ENCODE measurements at places on chromosomes 5 and 9. TPM values are rescaled to one million over a fixed set of nuclear protein-coding genes. Genes with fewer than 3 reads are reported as not detected.

- DNase-seq, result no peak
- no peak overlapping the region for H3K4me3 ChIP-seq
- no peaks in the 10 kb centered on the region for H3K36me3 ChIP-seq
- no peaks in the 10 kb centered on the region for H3K4me1 ChIP-seq
- no peaks in the 10 kb centered on the region for H3K27me3 ChIP-seq
- no peak overlapping the region for H3K27ac ChIP-seq
Measured at GRCh38 chr9:119667163-119667562, 297.9 kb upstream of the BRINP1 start.

Gene BHMT2
- total RNA-seq, result 69.6 TPM

- H3K36me3 ChIP-seq, result no peaks in the 10 kb centered on the region
- no peak overlapping the region for H3K4me3 ChIP-seq
- no peaks in the 10 kb centered on the region for H3K4me1 ChIP-seq
- no peak overlapping the region for H3K27ac ChIP-seq
- no peak for DNase-seq
Measured at GRCh38 chr5:108588323-108588722, 159.4 kb upstream of the FER start.

DNA sequence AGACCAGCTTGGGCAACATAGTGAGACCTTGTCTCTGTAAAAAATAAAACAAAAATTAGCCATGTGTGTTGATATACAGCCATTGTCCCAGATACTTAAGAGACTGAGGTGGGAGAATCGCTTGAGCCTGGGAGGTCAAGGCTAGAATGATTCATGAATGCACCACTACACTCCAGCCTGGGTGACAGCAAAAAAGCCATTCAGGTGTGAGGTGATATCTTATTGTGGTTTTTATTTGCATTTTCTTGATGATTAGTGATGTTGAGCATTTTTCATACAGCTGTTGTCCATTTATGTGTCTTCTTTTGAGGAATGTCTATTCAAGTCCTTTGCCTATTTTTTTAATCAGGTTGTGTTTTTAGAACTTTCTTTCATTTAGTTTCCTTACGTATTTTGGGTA, 23.2 kb downstream of the MTAP start:
- H3K36me3 ChIP-seq, result peaks cover 76% of the 10 kb centered on the region
- no peak overlapping the region for H3K4me3 ChIP-seq
- H3K27me3 ChIP-seq, result no peaks in the 10 kb centered on the region
- H3K4me1 ChIP-seq, result no peaks in the 10 kb centered on the region

Gene BARHL1
- total RNA-seq, result not detected

GRCh38 chr5:169408171-169408570, 107.2 kb upstream of the SLIT3 start:
- no peak overlapping the region for H3K27ac ChIP-seq
- no peak overlapping the region for H3K4me3 ChIP-seq
- no peaks in the 10 kb centered on the region for H3K27me3 ChIP-seq
- H3K36me3 ChIP-seq, result no peaks in the 10 kb centered on the region
- DNase-seq, result no peak

DNA sequence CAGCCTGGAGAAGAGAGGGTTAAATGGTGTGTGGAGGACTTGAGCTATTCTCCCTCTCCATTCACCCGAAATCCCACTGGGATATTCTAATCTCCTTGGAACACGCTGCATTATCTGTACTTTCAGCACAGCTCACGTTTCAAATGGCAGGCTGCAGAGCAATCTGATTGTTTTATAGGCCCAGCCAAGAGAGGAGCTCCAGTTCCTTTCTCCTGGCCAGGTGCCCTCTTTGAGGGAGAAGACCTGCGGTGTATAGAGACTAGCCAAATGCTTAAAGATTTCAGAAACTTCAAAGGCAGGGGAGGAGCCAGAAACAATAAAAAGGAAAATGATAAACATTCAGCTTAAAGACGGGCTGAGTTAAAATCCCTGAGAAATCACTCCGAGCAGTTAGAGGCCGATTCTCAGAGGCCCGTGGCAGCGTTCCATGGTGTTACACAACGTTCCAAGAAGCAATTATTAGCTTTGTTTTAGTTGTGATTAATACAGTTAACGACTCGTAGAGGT, 564.0 kb upstream of the KLF4 start:
- H3K4me1 ChIP-seq, result peaks cover 19% of the 10 kb centered on the region
- H3K36me3 ChIP-seq, result no peaks in the 10 kb centered on the region
- H3K4me3 ChIP-seq, result peak overlapping the region; percentile 16
- no peaks in the 10 kb centered on the region for H3K27me3 ChIP-seq
- peak overlapping the region; percentile 66 for H3K27ac ChIP-seq

DNA sequence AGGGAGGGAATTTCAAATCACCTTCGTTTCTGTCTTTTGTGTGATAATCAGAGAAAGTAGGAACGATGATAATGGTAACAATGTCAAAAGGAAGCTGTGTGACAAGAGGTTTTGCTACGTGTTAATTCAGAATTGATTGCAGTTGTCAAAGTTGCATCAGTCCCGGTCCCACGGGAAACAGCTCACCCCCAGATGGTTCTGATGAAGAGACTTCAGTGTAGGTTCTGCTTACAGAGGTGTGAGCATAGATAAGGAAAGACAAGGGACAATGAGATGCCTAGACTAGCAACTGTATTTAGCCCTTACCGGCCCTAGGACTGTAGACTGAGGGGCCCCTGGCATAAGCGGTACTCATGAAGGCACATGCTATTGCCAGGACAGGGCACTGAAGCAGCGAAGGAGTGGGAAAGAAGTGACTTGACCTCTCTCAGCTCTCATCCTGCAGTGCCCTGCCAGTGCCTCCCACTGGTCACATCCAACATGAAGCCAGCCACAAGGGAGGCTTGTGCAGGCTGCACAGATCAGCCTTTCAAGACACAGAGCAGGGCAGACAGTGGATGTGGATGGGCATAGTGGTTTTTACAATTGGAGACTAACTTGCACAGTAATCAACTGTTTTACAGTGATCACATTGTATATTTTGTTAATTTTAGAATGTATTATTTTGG, 21.1 kb downstream of the PDE8B start:
- H3K27me3 ChIP-seq, result no peaks in the 10 kb centered on the region
- no peaks in the 10 kb centered on the region for H3K36me3 ChIP-seq
- no peaks in the 10 kb centered on the region for H3K4me1 ChIP-seq
- H3K27ac ChIP-seq, result no peak overlapping the region

GRCh38 chr9:114383521-114384231, 4.1 kb downstream of the AKNA start:
- no peak overlapping the region for H3K4me3 ChIP-seq
- DNase-seq, result no peak
- peaks cover 50% of the 10 kb centered on the region for H3K4me1 ChIP-seq
- peak overlapping the region; percentile 70 for H3K27ac ChIP-seq

GRCh38 chr5:62938927-62939326, 360.3 kb downstream of the LRRC70 start:
- no peak overlapping the region for H3K27ac ChIP-seq
- DNase-seq, result no peak
- H3K4me3 ChIP-seq, result no peak overlapping the region

GRCh38 chr5:157481265-157481664, 21.3 kb downstream of the NIPAL4 start:
- H3K4me3 ChIP-seq, result no peak overlapping the region
- peak overlapping the region; percentile 84 for H3K27ac ChIP-seq
- no peak for DNase-seq
- no peaks in the 10 kb centered on the region for H3K27me3 ChIP-seq

Gene KIF24
- total RNA-seq, result 0.58 TPM

DNA sequence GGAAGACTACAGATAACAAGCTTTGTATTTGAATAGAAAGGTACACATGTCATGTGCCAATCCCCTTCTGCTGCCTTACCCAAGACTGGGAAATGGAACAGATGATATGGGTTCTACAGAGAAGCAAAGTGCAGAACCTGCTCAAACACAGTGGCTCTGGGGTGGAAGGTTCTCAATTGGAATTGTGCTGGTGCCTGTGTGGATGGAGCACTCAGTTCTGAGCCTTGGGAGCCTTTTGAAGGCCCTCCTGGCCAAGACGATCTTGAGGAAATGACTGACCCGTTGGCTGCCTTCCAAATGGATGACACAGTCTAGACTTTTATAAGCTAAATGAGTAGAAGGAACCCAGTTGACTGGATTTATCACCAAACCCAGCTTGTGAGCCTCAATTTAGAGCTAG, 4.2 kb upstream of the PRSS3 start:
- H3K27me3 ChIP-seq, result no peaks in the 10 kb centered on the region
- no peak overlapping the region for H3K27ac ChIP-seq
- no peak for DNase-seq
- no peak overlapping the region for H3K4me3 ChIP-seq

- peaks cover 9% of the 10 kb centered on the region for H3K27me3 ChIP-seq
- no peak for DNase-seq
Measured at GRCh38 chr5:4833104-4833738, 306.9 kb upstream of the ADAMTS16 start.

DNA sequence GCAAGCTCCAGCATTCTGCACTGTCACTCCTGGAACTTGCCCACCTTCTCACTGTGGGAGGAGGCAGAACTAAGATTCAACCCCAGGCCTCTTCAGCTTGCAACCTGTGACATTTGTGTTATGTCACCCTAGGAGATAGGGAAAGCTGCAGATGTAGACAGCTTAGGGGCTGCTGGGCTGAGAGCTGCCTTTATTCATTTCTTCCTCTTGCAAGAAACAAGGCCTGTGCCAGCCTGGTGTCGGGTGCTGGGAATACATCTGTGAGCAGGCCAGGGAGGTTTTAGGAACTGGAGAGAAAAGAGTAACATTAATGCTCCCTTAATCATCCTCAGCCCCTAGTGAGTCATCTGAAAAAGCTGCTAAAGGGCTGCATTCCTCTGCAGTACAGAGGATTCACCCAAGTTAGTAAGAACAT, 101.8 kb downstream of the FGF18 start:
- peaks cover 41% of the 10 kb centered on the region for H3K4me1 ChIP-seq
- no peaks in the 10 kb centered on the region for H3K36me3 ChIP-seq
- no peaks in the 10 kb centered on the region for H3K27me3 ChIP-seq
- no peak for DNase-seq

DNA sequence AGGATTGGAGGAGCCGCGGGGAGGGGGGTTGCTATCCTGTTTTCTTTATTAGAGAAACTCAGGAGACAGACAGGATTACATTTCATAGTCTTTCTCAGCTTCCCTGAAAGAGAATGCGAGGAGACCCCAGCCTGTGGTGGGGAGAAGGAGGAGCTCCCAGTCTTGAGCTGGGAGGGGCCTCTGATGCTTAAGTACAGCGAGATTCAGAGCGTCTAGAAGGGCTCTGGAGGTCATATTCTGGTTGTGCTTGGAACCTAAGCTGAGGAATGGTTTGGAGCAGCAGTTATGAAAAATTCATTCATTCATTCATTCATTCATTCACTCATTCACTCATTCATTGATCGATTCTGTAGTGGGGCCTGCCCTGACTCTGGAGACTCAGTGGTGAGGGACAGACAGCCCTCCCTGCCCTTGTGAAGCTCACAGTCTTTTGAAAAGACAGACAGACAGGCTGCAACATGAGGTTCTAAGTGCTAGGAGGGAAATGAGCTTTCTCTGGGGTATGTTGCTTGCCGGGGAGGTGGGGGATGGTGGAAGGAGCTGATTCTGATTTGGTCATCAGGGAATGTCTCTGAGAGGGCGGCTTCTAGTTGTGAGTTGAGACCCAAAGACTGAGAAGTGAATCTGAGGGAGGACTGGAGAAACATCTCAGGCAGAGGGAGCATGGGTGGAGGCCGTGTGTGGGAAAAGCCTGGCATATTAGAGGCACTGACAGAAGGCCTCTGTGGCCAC, 2.5 kb upstream of the SPRY4 start:
- H3K27me3 ChIP-seq, result no peaks in the 10 kb centered on the region
- DNase-seq, result no peak
- no peak overlapping the region for H3K27ac ChIP-seq
